Stimulated activated CD8-positive, alpha-beta memory T cell treated with anti-CD3 and anti-CD28 coated beads, Interleukin-7, amount 100 ng/mL, for 1 hour (primary cell): ENCODE measurements at places on chromosomes 6 and 20.

DNA sequence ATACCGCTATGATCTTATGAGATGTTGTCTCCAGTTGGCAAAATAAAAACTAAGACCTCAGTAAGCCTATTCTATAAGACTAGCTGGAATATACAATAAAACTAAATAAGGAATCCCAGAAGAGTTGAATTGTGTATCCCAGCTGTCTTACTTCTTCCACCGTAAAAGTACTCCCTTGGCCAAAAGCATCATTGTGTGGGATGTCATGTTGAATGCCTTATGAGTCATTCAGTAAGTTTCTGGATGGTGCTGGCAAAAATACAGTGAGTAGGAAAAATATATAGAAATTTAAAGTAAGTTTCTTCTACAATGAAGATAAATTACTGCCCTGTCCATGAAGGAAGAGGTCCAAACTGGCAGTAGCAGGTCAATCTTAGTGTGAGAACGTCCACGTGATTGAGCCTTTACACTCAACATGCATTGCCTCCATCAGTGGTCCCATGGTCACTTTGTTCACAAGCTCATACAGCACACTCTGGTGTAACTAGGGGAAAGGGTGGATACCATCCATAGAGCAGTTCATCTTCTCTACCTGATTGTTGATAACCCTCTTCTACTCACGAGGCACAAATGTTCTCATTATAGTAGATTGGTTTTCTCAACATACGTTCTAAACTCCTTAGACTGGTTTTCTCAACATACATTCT, 13.7 kb upstream of the ZNF318 start:
- DNase-seq, result no peak

DNA sequence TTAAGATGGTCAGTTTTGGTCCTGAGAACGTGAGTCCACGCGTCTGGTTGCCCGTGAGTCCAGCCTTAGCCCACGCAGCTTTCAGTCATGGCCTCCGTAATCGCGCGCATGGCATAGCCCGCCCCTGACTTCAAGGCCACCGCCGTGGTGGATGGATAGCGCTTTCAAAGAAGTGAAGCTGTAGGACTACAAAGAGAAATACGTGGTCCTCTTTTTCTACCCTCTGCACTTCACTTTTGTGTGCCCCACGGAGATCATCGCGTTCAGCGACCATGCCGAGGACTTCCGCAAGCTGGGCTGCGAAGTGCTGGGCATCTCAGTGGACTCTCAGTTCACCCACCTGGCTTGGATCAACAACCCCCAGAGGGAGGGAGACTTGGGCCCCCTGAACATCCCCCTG, 142.0 kb upstream of the MCHR2 start:
- no peak for DNase-seq

GRCh38 chr6:40671694-40672050, 84.5 kb upstream of the LRFN2 start:
- DNase-seq, result no peak

DNA sequence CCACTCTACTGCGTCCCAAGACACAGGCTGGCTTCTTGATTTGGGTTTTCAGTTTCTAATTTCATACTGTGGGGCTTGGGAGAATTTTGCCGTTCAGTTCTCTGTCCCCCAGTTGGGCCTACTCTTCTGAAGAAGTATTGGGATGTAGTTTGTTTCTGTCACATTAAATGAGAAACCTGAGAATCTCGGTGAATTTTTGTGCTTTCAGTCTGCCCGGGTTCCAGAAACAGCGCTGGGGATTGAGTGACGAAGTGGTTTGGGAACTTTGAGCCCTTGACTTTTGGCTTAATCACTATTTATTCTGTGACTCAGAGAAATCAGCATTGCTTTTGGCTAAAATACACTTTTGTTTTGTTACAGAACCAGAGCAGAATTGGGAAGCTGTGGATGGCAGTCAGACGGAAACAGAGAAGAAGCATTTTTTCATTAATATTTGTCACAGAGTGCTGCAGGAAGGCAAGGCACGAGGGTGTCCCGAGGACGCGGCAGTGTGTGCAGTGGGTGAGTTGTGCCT, 74.0 kb downstream of the IGF2R start:
- DNase-seq, result no peak

DNA sequence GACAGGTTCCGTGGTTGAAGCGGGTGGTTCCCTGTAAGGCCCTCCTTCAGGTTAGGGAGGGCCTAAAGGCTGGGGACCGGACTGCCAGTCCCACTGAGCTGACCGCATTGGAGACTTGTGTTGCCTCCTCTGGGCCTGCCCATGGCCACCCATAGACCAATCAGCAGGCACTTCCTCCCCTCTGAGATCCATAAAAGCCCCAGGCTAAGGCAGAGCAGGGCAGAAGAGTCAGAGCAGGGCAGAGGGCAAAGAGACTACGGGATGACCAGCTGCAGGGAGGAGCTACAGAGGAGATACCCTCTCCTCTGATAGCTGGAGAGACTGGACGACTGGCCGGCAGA, 537.4 kb downstream of the TENT5A start:
- DNase-seq, result no peak

GRCh38 chr6:157150076-157150475, 173.2 kb downstream of the TMEM242 start:
- no peak for DNase-seq

GRCh38 chr20:25437153-25437581, 29.7 kb downstream of the GINS1 start:
- no peak for DNase-seq

GRCh38 chr6:13935190-13935880, 10.6 kb downstream of the RNF182 start:
- DNase-seq, result no peak

GRCh38 chr6:75499640-75500039, 6.0 kb upstream of the FILIP1 start:
- DNase-seq, result no peak

DNA sequence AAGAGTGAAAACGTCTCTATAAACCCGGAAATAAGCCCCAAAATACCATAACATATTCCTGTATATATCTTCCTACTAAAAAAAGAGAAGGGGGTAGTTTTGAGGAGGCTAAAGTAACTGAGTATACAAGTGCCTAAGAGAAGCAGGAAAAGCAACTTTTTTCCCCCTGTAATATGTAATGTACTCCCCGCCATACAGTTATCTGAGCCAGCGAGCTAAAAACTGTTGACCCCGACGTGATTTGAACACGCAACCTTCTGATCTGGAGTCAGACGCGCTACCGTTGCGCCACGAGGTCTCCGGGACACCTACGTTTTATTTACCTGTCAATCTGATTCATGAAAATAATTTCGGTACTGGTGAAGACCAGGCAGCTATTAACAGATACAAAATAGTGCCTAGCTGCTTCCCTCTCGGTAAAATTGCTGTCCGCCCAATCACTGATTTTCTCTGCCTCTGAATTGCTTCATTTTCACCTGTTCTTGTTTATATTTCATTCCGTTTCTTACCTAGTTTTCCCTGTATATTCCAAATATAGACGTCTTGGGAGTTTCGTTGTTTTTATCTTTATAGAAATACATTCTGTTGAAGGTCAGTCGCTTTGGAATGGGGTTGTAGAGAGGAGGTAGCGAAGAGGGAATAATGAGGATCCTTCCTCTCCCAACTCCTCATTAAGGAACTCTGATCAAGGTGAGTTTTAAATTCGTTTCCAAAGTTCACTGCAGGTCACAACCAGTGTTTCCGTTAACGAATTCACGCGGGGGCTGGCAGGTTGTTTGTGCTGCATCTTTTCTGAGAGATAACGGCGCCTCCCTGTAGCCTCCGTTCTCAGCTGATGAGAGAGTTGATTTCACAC, 33.6 kb upstream of the BTN3A2 start:
- no peak for DNase-seq

DNA sequence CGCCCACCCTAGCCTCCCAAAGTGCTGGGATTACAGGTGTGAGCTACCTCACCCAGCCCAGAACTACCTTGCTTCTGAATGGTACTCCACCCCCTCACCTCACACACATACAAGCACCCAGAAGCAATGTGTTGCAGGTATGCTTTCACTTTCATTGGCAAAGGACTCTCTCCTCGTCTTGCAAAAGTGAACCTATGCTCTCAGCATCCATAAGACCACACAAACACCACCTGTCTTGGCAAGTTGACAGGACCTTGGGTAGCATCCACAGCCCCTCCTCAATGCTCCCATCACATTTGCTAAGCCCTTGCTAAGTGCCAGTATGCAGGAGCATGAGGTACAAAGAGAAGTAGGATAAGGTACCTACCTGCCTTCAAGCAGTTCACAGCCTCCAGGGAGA, 3.7 kb downstream of the KIF13A start:
- no peak for DNase-seq

- no peak for DNase-seq
Observed at GRCh38 chr20:10094566-10095173, 59.9 kb downstream of the ANKEF1 start.

DNA sequence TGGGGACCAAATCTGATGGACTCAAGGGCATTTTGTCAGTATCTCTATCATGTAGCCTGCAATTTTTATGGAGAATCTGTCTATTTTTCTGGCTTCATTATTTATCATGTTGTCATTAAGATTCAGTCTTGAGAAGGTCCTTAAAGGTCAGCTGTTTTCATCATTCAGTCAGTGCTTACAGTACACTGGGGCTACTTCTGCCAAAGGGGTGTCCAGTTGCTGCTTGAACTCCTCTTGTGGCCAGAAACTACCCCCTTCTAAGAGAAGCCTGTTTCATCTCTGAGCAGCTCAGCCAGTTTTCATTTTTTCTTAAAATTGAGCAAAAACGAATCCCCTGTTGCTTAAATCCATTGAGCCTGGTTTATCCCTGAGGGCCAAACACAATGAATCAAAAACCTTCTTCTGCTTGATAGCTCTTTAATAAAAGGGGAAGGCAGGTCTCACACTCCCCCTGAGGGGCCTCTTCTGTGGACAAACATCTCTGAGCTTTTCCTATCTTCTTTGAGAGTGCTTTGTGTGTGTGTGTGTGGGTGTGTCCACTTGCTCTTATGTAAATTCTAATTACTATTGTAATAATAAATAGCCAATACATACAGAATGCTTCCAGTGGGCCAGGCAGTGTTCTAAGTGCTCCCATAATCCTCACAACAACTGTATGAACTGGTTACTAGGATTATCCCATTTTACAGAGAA, 172.2 kb downstream of the PLCB1 start:
- no peak for DNase-seq

DNA sequence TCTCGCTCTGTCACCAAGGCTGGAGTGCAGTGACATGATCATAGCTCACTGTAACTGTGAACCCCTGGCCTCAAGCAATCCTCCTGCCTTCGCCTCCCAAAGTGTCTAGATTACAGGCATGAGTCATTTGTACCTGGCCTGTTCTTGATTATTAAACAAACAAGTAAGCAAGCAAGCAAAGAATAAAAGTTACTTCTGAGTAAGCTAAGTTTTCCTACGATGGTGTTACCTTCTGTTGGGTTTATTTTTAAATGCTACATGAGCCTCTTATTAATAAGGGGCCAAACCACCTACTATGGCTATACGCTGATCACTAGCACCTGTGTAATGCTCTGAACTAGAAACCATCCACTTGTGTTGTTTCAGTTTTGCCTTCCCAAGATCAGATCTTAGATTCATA, 50.8 kb downstream of the IL22RA2 start:
- DNase-seq, result no peak

GRCh38 chr6:13523826-13524622, 36.6 kb upstream of the GFOD1 start:
- DNase-seq, result no peak

DNA sequence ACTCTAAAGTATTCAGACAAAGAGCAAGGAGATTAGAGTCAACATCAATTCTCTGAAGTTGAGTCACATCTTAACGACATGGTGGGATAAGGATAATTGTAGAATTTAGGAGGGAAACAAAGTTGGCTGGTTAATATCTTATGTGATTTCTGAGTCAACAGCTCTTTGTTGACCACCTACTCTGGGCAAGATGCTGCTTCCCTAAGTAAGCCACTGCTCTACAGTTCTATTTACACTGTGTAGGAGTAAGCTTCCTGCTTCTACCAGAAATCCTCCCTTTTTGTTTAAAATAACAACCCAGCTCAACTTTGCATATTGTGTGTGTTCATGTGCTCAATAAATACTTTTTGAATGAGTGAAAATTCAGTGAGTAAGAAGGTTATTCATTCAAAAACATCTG, 3.1 kb downstream of the HS3ST5 start:
- DNase-seq, result no peak

GRCh38 chr20:47411161-47411560, 54.7 kb upstream of the ZMYND8 start:
- DNase-seq, result no peak

GRCh38 chr20:5402903-5403531, 86.3 kb upstream of the PROKR2 start:
- no peak for DNase-seq

DNA sequence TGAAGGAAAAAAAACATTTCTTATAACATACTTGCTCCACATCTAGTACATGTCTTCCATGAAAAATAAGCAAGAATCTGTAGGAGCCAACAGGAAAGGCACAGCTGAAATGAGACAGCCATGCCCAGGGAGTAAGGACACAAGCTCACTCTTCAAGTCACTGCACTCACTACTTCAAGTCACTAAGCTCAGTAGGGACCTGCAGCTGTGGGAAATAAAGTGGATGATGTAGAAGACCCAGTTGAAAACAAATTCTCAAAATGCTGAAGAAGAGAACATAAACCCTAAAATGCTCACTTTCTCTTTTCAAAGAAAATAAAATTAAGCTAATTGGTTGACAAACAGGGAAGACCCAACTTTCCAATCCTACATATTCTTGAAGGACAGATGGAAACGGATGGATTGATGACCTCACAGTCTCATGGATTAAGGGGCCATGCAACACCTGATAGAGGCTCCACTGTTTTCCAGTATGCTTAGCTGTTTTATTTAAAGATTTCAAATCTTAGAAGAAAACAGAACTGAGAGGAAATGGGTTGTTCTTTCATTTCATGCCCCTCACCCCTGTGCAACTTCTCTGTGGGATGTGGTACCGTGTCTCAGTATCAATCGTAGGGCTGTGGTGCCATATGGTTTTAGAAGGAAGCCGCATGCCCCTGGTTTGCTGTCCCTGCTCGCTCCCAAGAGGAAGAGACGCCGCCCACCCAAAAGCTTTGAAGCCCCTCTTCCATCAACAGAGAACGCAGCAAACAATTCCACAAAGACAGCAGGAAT, 133.3 kb downstream of the WDR27 start:
- DNase-seq, result no peak

DNA sequence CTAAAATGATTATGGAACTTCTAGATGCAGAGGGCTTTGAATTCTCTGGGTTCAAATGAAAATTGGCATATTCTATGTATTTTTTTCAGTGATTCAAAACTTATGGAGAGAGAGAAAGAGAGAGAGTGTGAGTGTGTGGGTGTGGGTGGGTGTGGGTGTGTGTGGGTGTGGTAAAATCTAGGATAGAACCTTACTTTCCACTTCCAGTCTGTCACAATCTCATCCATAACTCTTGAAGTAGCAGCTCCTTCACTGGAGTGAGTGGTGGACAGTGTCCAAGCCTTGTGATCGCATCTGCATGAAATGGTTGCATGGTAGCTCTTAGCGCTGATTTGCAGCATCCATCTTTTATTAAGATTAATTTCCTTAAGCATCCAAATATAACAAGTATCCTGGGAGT, 37.7 kb downstream of the ADGB start:
- DNase-seq, result no peak

- DNase-seq, result no peak
Observed at GRCh38 chr6:165186041-165186440, 123.4 kb downstream of the C6orf118 start.
